ENCODE measurements at places on chromosomes 2 and 18.
A peak's percentile ranks its signal among the peaks of the same experiment; 100 is the strongest.

GRCh38 chr2:133956434-133956935 lies 297.4 kb upstream of the MGAT5 start:
- DNase-seq, result no peak

- no peak for DNase-seq
These were observed 58.2 kb downstream of the FSIP2 start for GRCh38 chr2:185796758-185797157.

DNA sequence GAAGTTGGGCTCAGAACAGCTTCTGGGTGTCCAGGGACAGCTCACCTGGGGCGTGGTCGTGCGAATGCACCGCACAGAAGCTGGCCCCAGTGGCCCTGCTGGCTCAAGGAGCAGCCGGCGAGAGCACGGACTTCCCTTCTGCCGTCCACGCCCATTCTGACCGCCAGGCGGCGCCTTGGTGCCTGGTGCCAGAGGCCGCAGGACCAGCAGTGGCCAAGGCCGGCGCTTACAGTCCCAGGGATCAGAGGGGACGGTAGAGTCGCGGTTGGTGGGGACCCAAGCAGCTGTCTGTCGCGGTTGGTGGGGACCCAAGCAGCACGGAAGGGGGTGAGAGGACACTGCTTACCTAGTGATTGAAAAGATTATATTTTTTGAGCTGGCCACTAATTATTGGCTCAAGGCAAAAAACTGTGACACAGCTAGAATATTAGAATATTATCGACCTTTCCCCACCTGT lies 25.7 kb downstream of the NPPC start:
- peak; percentile 34 for DNase-seq

- no peak for DNase-seq
These were observed 85.5 kb downstream of the SCN1A start for GRCh38 chr2:166042356-166042755.

GRCh38 chr18:24271381-24272228 lies 126.0 kb downstream of the OSBPL1A start:
- DNase-seq, result no peak

- no peak for DNase-seq
These were observed 215.2 kb downstream of the GULP1 start for GRCh38 chr2:188506843-188507242.

GRCh38 chr2:201406077-201406662 lies 45.1 kb downstream of the TRAK2 start:
- no peak for DNase-seq

DNA sequence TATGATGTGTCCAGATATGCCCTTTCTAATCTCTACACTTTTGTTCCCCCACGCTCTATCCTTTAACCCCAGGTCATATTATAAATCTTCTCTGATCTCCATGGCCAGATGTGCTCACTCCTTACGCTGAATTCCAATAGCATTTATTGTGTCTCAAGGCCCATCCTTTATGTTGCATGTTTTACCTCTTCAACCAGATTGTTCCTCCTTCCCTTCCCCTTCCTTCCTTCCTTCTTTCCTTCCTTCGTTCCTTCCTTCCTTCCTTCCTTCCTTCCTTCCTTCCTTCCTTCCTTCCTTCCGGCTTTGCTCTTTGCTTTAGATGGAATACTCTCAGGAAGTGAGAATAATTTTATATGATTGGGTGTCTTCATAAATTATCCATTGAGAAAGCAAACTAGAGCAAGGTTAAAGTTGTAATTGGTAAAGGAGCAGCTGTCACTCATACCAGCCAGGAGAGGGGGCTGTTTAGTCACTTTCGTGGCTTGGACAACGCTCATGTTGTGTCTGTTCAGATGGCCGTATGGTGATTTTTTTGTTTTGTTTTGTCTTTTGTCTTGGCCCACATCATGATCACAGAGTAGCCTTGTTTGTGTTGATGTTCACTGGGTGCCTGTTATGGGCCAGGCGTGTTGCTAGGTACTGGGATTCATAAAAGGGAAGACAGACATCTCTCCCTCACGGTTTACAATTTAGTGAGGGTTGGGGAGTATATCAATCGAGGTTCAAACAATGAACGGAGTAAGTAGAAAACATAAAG lies 68.0 kb downstream of the DAW1 start:
- DNase-seq, result no peak

GRCh38 chr2:197135806-197136205 lies 174.8 kb downstream of the ANKRD44 start:
- DNase-seq, result no peak

GRCh38 chr2:67510745-67511144 lies 113.6 kb downstream of the ETAA1 start:
- DNase-seq, result no peak

- no peak for DNase-seq
These were observed 615.8 kb downstream of the ARHGAP15 start for GRCh38 chr2:143745060-143745459.

DNA sequence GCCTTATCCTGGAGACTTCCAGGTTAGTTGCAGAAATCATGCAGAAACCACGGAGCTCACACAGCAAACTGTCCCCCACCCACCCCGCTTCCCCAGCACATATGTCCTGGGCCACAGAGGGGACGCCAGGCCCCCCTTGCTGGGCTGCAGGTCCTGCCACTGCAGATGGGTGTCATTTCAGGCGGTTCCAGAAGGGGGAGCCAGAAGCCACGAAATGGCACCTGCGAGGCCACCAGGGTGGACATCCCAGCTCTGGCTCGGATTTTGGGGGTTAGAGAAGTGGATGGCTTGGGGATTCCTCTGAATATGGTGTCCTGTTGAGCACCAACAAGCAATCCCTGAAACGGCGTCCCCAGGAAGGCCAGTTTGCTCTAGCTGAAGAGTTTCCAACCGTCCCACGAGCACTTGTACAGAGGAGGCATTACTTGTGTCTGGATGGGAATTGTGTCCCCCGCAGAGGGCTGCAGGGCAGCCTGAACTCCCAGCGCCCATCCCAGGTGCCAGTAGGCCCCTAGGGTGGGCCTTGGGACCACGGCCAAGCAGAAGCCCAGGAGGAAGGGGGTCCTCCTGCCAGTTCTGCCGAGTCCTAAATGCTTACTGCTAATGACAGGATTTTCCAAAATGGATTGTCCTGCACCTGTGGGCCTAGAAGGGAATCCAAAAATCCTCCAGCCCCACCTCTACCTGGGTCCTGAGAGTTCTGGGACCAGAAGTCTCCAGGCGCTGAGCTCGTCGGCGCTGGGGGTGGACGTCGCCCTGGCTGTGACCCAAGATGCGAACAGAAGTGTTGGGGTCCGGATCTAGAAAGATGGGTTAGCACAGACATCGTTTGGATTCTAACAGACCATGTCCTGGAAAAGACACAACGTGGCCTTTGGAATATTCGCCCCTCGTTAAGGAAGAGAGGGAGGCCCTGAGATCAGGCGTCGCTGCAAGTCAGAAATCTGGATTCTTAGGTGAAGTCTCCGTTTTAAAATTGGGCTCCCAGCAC lies 14.6 kb upstream of the NFATC1 start:
- no peak for DNase-seq

DNA sequence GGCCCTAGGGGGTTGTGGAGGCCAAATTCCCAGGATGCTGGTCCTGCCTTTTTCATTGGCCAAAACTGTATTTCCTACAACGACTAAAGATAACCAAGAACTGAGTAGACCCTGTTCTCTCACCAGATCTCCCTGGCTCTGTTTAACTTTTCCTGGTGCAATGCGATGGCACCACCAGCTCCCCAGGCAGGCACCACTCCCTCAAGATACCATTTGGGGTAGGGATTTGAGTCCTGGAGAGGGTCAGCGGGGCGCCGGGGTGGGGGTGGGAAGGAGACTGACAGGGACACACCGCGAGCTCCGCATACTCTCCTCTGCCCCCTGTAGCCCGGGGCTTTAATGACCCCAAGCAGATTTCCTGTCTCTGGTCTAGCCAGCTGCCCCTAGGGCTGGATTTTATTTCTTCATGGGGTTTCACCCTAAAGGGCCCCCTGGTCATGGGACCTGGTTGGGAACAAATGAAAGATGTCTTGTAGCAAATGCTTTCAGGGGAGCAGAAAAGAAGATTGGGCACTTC lies 7.3 kb downstream of the SIX2 start:
- no peak for DNase-seq

- DNase-seq, result no peak
These were observed 38.8 kb downstream of the G6PC2 start for GRCh38 chr2:168939918-168940317.

GRCh38 chr2:41998186-41999127 lies 49.4 kb upstream of the PKDCC start:
- no peak for DNase-seq

GRCh38 chr2:64501946-64502345 lies 22.2 kb upstream of the AFTPH start:
- DNase-seq, result no peak

GRCh38 chr18:25169701-25170100 lies 182.3 kb downstream of the ZNF521 start:
- no peak for DNase-seq

DNA sequence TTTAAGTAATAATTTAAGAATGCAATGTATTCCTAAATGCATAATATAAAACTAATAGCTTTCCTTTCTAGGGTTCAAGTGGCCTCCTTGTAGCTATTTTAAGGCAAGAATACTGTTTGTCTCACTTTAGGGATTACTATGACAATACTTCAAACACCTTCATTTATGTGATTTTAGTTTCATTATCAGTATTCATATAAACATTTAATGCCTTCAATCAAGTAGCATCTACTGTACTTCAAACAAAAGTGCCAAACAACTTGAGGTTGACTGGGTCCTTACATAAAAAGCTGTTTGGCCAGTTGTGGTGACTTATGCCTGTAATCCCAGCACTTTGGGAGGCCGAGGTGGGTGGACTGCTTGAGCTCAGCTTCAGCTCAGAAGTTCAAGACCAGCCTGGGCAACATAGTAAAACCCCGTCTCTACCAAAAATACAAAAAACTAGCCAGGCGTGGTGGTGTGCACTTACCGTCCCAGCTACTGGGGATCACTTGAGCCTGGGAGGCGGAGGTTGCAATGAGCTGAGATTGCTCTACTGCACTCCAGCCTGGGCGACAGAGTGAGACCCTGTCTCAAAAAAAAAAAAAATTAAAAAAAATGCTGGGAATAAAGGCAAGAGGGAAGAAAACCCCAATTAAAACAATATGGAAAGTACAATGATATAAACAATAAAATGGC lies 9.3 kb downstream of the MEX3C start:
- DNase-seq, result no peak

GRCh38 chr2:11571170-11571569 lies 37.3 kb downstream of the GREB1 start:
- DNase-seq, result no peak

GRCh38 chr2:232300894-232301387 lies 77.6 kb upstream of the ALPP start:
- no peak for DNase-seq

DNA sequence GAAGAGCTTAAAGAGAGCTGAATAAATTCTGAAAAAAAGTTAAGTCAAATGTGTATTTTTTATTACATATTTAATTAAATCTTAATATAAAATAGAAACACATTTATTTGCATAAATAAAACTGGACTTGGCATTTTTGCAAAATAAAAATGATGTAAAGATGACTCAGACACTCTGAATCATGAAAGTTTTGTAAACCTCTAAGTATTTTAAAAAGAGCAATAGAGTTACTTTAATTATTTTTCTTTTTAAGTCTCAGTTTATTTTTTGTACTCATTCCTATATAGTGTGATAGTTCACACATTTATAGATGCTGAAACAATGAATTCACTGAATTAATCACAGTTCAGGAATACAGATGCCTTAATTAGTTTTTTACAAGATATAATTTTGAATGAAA lies 109.9 kb upstream of the DTNA start:
- DNase-seq, result no peak

- no peak for DNase-seq
These were observed 75.8 kb downstream of the NRP2 start for GRCh38 chr2:205758051-205758450.

All from stimulated activated CD4-positive, alpha-beta T cell treated with anti-CD3 and anti-CD28 coated beads, Interleukin-15, amount 100 ng/mL, for 1 hour (primary cell).